ENCODE measurements at places on chromosomes 1 and 21.

- no peak for DNase-seq
Measured at GRCh38 chr1:181445436-181445835, 37.9 kb upstream of the CACNA1E start.

DNA sequence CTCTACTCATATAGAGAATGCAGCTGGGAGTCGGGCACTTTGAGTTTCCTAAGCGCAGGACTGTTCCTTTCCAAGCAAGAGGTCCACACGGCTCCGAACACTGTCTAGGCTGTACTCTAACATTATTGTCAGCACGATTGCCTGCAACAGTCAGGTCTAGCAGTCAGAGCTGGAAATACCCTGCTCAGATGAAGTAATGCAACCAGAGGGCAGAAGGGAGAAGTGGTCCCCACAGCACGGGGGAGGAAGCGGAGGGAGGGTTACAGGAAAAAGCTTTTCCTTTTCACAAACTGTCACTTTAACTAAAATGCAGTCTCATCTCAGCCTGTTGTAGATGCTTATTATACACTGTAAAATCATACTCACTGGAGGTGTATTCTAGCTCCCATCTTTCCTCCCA is 98.9 kb upstream of the SLC44A3 start:
- DNase-seq = no peak

DNA sequence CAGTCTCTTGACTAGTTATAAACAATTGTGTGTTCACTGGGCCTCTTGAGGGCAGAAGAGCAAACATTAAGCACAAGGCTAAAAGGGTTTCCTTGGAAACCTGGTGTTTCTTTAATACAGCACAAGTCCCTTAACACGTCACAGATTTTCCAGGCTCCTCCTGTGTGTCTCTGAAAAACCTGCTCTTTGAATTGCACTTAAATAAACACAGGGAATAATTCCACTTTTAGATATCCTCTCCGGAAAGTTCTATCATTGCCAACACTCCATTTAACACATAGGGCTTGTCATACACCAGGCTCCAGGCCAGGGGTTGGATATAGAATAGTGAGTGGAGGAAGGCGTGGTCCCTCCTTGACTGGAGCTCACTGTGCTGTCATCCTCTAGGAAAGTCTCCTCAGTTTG is 442.6 kb downstream of the DSCAM start:
- DNase-seq = no peak

DNA sequence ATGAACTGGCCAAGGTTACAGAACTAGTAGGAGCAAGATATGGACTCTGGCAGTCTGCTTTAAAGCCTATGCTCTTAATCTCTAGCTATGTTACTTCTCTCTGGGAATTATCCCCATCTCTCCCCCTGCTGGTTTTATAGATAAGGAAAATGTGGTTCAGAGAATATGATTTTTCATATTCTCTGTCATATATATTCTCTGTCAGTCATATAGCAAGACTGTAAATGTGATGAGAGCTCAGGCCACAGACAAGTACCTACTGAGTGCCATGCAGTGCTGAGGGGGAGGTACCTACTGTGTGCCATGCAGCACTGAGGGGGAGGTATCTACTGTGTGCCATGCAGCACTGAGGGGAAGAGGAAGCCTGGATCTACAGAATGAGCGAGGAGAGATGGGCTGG is 220.3 kb upstream of the FGGY start:
- DNase-seq = no peak

DNA sequence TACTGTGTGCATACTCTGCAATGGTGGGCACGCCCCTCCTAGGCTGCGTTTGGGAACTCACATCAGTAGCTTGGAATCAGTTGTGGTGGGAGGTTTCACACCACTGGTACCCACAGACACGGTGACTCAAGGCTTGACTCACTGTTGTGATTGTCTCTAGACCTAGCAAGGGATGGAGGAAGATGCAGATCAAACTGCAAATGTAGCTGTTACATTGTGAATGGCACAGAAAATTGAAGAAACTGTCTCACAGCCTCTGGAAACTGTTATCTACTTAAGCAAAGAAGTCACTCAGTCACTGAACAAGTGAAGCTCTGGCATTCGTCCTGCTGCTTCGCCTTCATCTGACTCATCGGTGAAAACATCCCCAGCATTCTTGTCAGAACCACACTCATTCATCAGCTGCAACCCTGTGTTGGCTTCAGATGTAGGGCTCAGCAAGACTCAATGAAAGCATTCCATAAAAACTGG is 59.5 kb downstream of the POFUT2 start:
- DNase-seq = no peak

DNA sequence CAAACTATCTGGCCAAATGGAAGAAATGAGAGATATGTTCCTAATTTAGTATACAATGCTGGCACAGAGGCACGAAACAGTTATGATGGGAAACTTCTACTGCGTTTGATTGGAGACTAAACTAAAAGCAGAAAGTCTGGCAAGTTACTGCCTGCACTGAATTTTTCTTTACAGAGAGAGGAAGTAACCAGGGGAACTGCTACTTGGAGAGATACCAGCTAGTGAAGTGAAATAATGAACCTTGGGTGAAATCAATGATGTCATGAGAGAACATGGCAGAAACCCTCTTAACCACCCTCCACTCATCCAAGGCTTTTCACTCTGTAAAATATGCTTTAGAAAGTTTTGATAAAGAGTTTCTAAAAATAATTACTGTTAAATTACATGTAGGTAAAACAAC is 29.3 kb downstream of the NIBAN1 start:
- DNase-seq = no peak

GRCh38 chr1:41538741-41539417 is 54.4 kb upstream of the EDN2 start:
- DNase-seq = no peak

DNA sequence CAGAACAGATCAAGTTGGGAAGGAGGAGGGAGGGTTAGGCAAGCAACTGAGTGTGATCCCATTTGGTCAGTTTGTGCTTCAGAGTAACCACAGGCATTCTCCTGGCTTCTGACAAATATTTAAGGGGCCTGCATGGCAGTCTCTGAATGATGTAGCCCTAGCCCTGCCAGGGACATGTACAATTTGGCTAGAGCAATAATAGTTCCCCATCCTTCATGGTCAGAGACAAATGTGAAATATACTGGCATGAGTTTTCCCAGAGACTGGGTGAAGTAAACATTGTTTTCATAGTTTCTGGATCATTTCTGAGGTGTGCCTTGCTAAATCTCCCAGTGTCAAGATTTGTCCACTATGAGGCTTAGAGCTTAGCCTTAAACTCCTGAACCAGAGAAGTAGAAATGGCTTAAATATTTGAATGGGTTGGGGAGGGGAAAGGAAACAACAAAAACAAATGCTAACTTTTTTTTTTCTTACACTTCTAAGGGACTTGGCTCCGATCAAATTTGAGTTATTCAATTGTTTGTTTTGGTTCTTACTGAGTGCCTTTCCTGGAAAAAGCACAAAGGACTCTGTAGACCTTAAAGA is 42.0 kb upstream of the UBE2U start:
- no peak for DNase-seq

- no peak for DNase-seq
Measured at GRCh38 chr1:11484321-11484655, 5.3 kb downstream of the DISP3 start.

DNA sequence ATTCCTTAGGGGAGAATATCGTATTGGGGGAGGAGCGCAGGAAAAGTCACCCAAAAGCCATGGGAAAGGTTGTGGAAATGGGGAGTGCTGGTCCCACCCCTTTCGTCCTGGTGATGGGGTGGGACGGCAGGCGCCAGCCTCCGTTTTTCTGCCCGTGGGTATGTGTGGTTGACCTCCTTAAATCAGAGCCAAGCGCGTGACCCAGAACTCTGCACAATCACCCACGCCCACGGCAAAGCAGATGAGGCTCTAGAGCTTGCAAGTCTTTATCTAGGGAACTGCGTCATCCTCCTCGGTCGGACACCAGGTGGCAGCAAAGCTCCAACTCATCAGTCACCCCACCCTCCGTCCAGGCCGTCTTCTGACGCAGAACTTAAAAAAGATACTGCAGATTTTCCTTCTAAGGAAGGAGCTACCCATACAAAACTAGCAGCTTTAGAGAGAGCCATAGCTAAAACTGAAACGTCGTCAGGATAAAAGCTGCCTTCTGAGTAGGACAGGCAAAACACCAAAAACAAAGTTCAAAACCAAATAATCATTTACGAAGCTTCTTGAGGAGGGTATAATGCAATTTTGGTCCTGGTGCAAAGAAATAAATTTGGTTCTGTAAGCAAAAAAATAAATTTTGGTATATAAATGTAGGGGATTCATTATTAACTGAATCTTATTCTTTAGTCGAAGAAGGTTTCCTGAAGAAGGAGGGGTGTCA is 62.0 kb downstream of the TBX19 start:
- peak; percentile 46 for DNase-seq

- DNase-seq = no peak
Measured at GRCh38 chr1:29629401-29629800, 393.1 kb downstream of the PTPRU start.

- no peak for DNase-seq
Measured at GRCh38 chr1:9557624-9558023, 18.4 kb downstream of the SLC25A33 start.

GRCh38 chr1:31605908-31606427 is 11.5 kb upstream of the HCRTR1 start:
- no peak for DNase-seq

GRCh38 chr1:245578308-245578707 is 423.5 kb downstream of the KIF26B start:
- DNase-seq = no peak

- DNase-seq = no peak
Measured at GRCh38 chr1:235253219-235253962, 74.6 kb downstream of the ARID4B start.

- no peak for DNase-seq
Measured at GRCh38 chr1:70947835-70948234, 99.8 kb downstream of the PTGER3 start.

DNA sequence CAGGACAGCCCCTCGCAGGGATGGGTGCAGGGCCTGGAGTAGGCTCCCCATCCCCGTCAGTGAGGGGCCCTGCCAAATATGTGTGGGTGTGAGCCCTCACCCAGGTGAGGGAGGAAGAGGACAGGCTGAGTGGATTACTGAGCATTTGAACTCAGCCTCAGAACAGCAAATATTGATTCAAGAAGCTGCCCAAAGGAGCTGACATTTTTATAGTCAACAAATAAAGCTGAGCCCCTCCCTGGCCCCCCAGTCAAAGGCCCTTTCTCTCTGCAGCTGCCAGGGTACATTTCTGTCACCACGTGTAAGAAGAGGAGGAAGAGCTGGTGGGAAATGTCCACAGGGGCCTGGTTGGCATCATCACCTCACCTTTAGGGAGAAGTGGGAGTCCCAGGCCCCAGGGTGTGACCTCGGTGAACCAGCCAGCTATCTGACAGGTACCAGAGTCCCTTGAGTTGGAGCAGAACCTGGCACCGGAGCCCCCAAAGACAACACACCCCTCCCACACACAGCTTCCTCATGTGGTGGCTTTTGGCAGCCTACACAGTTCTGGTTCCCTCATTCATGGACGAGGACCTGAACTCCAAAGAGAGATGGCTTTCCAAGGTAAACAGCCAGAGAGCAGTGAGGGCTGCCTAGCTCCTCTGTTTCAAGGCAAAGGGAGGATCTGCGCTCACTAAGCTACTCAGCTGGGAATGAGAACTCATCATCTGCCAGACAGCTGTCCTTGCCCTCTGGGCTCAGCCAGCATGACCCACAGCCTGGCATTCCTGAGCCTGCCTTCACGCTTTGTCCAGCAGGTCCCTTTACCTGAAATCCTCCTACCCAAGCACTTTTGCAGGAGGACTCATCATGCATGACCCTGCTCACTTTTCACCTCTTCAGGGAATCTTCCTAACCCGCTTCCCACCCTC is 43.0 kb upstream of the TENT5C start:
- no peak for DNase-seq

Data from esophagus squamous epithelium (tissue), 5 donors.